CD8-positive, alpha-beta memory T cell (primary cell): ENCODE measurements at places on chromosomes 7 and 10. TPM values are rescaled to one million over a fixed set of nuclear protein-coding genes. Genes with fewer than 3 reads are reported as not detected.
A peak's percentile ranks its signal among the peaks of the same experiment; 100 is the strongest.

DNA sequence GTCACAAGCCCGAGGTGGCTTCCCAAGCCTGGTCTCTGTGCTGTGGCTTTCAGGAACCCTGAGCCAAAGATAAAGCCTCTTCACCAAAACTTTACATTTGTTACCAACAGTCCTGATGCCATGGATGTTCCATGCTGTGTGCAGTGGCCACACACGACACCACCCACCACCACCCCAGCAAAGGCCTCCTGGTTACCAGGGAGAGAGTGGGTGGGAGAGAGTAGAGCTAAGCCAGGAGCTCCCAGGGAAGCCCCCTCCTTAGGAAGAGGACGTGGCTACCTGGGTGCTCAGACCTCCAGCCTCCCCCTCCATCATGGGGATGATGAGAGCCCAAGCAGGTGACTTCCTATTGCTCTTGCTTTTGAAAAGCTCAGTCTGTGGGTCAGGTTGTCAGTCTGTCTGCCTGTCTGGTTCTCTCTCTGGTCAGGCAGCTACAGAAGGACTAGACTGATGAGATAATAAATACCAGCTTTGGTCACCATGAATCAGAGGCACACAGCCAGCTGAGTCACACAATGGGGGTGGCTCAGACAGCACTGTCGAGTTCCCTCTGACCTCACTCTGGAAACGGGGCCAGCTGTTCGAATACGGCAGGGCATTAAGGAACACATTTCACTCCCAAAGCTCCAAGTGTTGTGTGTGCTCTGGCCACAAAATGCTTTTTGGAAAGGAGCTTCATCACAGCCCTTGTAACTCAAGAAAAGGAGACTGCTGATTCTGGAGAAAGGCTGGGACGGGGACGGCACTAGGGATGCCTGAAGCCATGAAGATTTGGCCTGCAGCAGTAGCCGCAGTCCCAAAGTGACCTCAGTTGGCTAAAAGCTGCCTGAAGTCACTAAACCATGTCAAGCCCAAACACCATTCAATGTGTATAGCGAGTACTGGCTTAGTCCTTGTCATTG lies 166.0 kb downstream of the FANK1 start:
- DNase-seq = no peak

GRCh38 chr7:155738652-155739537 lies 73.4 kb downstream of the SHH start:
- DNase-seq = peak; percentile 24

DNA sequence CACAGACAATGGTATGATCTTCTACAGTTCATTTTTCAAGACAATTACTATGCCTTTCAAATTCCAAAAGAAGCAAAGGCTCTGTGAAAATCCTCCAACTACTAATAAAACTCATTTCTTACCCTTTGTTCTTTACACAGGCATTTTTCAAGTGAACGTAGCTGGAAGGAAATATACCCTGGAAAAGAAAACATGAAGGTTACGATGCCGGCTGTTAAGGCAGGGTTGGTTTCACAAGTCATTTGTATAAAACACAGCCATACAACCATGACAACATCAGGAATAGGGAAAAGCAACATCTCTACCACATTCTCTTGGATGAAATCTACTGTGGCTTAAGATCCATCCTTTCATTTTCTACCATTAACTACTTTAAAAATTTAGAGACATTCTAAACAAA lies 207.9 kb downstream of the DOCK4 start:
- no peak for DNase-seq

- DNase-seq = no peak
Measured at GRCh38 chr7:134943785-134944400, 42.4 kb upstream of the AGBL3 start.

DNA sequence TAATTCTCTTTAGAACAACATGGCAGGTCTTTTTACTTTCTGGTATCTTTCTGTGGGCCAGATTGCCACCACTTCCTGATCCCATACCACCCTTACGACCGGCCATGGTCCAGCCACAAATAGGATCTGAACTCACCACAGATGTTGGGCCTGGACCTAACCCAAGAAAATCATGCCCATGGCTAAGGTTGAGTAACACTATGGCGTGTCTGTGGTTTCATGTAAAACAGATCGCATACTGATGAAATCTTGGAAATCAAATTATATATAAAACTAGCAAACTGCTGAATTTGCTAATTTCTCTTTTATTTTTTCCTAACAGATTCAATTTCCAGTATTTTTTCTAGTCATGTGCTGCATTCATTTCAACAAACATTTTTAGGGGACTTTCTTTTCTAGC lies 77.2 kb downstream of the CH25H start:
- no peak for DNase-seq

GRCh38 chr7:137453356-137453755 lies 109.8 kb upstream of the PTN start:
- DNase-seq = no peak

DNA sequence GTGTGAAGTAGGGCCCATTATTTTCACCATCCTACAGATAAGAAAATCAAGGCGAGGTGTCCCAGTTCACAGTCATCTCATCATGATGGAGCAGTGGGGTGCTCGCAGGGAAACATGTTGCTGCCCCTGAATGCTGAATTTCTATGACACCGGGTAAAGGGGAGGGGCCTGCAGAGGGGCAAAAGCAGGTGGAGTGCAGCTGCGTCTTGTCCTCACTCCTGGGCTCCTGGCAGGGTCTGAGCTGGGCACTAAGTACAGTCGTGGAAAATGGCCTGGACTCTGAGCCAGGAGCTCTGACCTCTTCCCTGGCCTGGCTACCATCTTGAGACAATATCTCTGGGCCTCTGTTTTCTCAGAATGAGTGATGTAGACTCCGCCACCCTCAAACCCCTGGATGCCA lies 253.1 kb upstream of the PITRM1 start:
- DNase-seq = no peak

- no peak for DNase-seq
Measured at GRCh38 chr7:139108266-139109187, 993 bp downstream of the ZC3HAV1 start.

DNA sequence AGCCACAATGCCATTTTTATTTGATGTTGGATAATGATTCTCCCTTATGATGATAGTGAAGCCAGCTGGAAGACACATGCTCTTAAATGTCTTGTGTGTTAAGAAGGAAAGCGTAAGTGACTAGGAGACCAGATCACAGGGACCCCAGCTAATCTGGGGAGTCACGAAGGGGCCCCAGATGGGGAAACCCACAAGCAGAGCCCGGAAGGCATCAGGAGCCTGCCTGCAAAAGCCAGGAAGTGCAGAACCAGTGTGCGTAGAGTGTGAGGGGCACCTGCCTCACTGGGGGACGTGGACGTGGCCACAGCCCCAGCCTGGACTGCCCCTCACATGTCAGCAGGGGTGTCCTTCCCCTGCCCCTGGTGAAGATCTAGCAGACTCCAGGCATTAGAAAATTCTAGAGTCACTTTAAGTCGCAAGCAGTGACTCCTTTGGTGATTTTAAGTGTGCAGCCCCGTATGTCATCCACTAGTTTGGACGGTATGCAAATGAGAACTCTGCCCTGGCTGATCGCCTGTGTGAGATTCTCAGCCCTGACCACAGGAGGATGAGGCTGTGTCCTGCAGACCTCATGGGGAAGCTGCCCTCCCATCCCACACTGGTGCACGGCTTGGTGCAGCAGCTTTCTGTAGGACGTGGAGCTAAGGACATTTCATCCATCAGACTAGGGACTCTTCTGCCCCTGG lies 243.0 kb downstream of the WDR37 start:
- DNase-seq = no peak

- no peak for DNase-seq
Measured at GRCh38 chr7:2735744-2736143, 47.7 kb downstream of the AMZ1 start.

Gene CUBN
- 0.92 TPM for total RNA-seq

DNA sequence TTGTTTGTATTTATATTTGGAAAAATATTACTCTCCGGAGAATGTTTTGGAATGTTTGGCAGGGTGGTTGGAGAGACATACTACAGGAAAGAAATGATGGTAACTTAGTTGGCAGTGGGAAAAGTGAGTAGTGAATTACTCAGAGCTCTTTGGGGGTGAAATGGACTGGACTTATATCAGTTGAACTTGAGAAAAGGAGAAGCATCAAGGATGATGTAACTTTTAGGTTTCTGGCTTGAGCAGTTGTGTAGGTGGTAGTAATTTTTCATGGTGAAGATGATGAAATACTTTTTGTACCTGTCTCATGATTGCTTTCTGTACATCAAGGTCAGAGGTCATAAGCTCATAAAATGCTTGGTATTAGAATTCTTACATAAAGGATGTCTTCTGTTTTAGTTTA lies 617.2 kb downstream of the AUTS2 start:
- DNase-seq = no peak

- no peak for DNase-seq
Measured at GRCh38 chr7:4189131-4189570, 492.9 kb upstream of the FOXK1 start.

- DNase-seq = no peak
Measured at GRCh38 chr7:45975847-45976484, 54.9 kb upstream of the IGFBP3 start.

Gene SNCG
- total RNA-seq = not detected

GRCh38 chr7:131548371-131548770 lies 8.1 kb downstream of the PODXL start:
- DNase-seq = no peak

Gene GIMAP6
- total RNA-seq = 45.8 TPM
